ENCODE measurements at places on chromosomes 5 and 9.

DNA sequence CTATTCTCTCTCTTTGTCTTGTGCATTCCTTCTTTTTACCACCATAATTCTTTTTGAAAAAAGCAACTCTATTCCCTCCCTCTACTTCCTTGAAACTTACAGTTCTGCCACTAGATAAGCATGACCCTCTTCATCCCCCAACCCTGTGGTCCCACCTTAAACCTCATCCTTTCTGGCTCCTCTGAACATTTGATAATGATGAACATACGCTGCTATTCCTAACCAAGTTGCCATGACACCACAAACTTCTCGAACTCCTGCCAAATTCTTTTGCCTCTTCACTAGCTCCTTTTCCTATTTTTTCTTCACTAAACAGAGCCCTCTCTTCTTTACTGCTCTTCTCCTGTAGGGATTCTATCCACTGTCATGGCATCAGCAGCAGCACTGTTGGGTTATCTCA, 57.1 kb downstream of the MOCS2 start:
- DNase-seq: no peak

GRCh38 chr5:135444360-135444759, 2.8 kb downstream of the DCANP1 start:
- DNase-seq: no peak

- DNase-seq: no peak
These were observed 40.7 kb upstream of the HSD17B3 start for GRCh38 chr9:96342571-96343245.

GRCh38 chr5:107670087-107670931, 428 bp downstream of the EFNA5 start:
- no peak for DNase-seq

DNA sequence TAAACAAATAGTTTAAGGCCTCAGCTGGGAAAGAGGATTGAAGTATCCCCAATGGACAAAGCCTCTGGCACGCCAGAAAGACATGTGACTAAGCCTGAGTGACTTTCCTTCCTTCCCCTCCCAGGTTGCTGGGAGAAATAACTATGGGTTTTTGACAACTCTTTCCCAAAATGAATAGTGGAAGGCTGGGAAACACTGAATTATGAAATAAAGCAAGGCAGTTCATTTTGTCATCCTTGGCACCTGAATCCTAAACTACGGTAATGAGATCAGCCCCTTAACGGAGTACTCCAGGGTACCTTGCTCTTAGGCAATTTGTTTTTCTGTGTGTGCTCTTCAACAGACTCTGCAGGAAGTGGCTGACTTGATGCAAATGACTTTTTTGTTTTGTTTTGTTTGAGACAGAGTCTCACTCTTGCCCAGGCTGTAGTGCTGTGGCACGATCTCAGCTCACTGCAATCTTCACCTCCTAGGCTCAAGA, 75.2 kb downstream of the LMNB1 start:
- no peak for DNase-seq

GRCh38 chr5:77423022-77423750, 68.9 kb downstream of the WDR41 start:
- no peak for DNase-seq

Measured in NCI-H2227 treated with DMSO at 0.1 percent for 48 hours (cell line).